Lower lobe of right lung (tissue), 2 donors: ENCODE measurements at places on chromosomes 3 and 15. TPM values are rescaled to one million over a fixed set of nuclear protein-coding genes. Genes with fewer than 3 reads are reported as not detected.

Gene LRRIQ4
- total RNA-seq, result not detected

GRCh38 chr3:71051893-71052687 is 531.4 kb downstream of the FOXP1 start:
- no peak for DNase-seq
- no peak overlapping the region for H3K4me3 ChIP-seq
- peaks cover 41% of the 10 kb centered on the region for H3K36me3 ChIP-seq

Gene TRIM42
- total RNA-seq, result not detected

Gene SLC25A38
- 28.4 TPM for total RNA-seq

- no peak overlapping the region for H3K27ac ChIP-seq
- H3K4me1 ChIP-seq, result no peaks in the 10 kb centered on the region
- H3K27me3 ChIP-seq, result peaks cover 5% of the 10 kb centered on the region
- no peaks in the 10 kb centered on the region for H3K36me3 ChIP-seq
- H3K4me3 ChIP-seq, result no peak overlapping the region
Observed at GRCh38 chr3:50557915-50558314, 9.6 kb downstream of the C3orf18 start.

DNA sequence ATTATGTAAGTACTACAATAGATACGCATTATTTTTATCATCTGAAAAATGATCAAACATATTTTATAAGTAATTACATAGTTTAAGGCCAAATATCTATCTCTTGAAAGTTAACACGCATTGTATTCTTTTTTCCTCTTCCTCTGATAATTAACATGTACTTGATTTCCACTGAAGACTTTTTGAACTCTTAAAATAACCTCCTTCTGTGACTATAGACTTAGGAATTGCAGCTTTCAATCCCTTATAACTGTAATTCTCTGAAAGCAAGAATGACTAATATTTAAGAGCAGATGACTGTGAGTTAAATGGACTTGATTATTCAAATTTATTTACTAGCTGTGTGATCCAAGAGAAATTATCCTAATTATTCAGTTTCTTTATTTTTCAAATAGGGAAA is 730.6 kb upstream of the NECTIN3 start:
- H3K4me3 ChIP-seq, result no peak overlapping the region
- DNase-seq, result no peak
- H3K27me3 ChIP-seq, result no peaks in the 10 kb centered on the region
- no peak overlapping the region for H3K27ac ChIP-seq
- H3K36me3 ChIP-seq, result no peaks in the 10 kb centered on the region

Gene CCDC54
- total RNA-seq, result not detected

GRCh38 chr15:44094781-44095180 is 100.3 kb downstream of the FRMD5 start:
- H3K4me3 ChIP-seq, result no peak overlapping the region
- H3K27me3 ChIP-seq, result peaks cover 7% of the 10 kb centered on the region
- H3K36me3 ChIP-seq, result no peaks in the 10 kb centered on the region
- H3K4me1 ChIP-seq, result no peaks in the 10 kb centered on the region
- no peak overlapping the region for H3K27ac ChIP-seq

GRCh38 chr3:167409611-167410010 is 29.5 kb upstream of the ZBBX start:
- no peaks in the 10 kb centered on the region for H3K36me3 ChIP-seq
- no peak overlapping the region for H3K27ac ChIP-seq
- DNase-seq, result no peak
- no peak overlapping the region for H3K4me3 ChIP-seq
- no peaks in the 10 kb centered on the region for H3K4me1 ChIP-seq
- H3K27me3 ChIP-seq, result no peaks in the 10 kb centered on the region

DNA sequence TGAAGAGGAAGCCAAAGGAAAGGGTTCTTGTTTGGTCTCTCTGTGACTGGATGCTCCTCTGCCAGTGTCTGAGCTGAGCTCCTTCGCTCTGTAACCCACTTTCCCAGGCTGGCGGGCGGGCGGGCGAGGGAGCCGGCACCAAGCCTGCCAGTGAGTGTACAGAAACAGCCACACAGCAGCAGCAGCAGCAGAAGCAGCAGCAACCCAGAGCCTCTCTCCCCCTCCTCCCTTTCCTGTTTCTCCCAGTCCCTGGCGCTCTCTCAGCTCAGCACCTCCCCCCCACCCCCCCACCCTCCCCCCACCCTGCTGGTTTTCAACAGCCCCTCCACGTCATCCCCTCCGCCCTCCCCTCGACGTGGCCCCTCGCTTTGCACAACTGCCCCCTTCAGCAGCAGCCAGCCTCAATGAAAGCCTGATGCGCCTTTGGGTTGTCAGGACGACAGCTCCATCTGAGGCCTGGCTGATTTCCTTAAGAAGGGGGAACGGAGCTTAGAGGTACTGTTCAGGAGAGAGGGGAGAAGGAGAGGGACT is at the start of gene LSAMP:
Gene LSAMP (minus strand): TSS at position 177 of the 531 bp plus-strand sequence.
- no peaks in the 10 kb centered on the region for H3K27me3 ChIP-seq
- H3K4me1 ChIP-seq, result no peaks in the 10 kb centered on the region
- H3K36me3 ChIP-seq, result no peaks in the 10 kb centered on the region

- DNase-seq, result no peak
- no peaks in the 10 kb centered on the region for H3K4me1 ChIP-seq
- no peaks in the 10 kb centered on the region for H3K36me3 ChIP-seq
- no peak overlapping the region for H3K27ac ChIP-seq
- peaks cover 5% of the 10 kb centered on the region for H3K27me3 ChIP-seq
Observed at GRCh38 chr3:193132964-193133363, 108.1 kb upstream of the PLAAT1 start.
